ENCODE measurements at places on chromosomes 2 and 18. TPM values are rescaled to one million over a fixed set of nuclear protein-coding genes. Genes with fewer than 3 reads are reported as not detected.

Gene GPR45
- not detected for total RNA-seq

Gene DSC2
- not detected for total RNA-seq

Gene SERPINB3
- not detected for total RNA-seq

GRCh38 chr2:71686781-71687180 is 233.4 kb downstream of the DYSF start:
- no peak for DNase-seq

DNA sequence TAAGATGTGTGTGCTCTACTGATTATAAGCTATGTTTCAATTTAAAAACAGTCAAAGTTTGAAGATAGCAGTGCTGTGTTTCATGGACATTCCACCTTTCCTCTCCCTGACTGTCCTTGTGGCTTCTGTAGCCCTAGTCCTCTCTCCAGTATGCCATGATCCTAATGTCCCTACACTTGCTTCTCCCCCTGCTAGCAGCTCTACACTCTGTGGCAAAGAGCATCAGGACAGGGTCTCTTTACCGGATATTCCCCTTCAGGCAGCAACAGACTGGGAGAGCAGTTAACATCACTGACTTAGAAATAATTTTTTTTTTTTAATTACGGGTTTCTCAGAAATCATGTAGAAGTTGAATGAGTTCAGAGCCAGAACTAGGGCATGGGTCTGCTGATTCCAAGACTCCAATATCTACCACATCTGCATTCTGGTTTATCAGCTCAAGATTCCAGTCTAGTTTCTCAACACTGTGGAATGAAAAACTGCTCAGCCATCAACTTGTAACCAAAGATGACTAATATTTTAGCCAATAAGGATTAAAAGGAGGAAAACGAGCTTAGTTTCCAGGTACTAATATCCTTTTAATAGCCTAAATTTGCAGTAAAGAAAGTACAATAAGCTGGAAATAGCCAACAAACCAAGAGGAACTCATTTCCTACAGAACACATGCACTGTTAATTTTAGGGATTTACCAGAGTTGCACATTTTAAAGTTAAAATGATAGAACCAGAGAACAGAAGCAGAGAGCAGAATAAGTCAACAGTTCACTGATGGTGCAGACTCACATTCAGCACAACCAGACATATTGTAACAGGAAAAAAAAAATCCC is 45.2 kb downstream of the TMEM131 start:
- peak; percentile 82 for DNase-seq

DNA sequence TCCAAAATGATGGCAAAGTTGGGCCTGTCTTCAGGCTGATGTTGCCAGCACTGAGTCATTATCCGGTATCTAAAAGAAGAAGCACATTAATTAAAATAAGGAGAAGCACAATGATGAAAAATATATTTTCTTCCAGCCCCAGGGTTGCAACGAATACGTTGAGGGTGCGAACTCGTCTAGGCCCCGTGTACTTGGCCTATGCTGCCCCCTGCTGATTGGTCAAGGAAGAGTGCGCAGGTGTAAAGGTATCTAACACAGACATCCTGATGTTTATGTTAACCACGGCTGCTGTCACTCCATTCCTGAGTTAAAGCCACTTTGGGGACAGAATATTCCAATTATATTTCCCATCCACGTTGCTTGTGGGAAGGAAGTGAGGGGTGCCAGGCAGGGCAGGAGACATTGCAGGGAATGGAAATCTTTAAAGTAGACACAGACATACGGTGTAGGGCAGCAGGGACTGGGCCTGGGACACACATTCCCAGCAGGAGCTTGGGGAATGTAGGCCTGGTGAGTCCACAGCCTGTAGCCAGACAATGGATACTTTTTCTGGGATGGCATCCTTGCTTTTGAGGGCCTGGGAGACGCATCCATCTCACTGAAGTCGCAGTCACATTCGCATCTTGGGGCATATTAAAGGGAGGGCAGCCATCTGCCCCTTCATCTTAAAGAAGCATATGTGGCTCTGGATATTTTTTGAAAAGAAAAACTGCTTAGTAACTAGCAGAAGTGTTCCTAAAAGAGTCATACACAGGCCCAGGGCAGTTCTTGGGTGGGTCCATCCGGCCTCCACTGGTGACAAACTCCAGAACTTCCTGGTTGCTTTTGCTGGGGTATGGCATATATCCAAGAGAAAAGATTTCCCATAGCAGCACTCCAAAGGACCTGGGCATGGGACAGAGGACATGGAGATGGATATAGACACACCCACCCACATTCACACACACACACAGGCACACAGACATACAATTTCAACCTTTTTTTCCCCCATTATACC is 81.9 kb downstream of the CLIP4 start:
- peak; percentile 43 for DNase-seq

DNA sequence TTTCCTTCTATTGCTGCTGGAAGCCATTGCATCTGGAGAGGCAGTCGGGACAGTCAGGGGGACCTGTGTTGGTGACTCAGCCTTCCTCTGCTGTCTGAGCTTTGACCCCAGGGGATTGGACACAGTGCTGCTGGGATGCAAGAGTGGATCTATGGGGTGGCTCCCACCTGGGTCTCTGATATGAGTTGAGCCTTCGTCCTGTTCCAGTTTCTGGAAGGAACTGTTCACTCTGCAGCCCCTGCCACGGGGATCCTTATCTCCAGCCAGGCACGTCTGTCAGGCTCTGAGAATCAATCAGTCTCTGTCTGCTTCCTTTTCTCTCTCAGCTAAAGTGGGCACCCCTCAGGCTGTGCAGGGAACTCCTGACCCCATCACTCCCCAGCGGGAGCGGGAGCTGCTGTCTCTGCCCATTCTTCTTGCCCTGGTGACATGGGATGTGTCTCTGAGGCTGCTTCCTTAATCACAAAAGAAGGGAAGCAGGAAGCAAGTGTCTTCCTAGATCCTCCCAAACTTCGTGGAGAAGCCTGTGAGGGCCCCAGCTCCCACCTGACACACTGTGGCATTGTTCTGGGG is 51.7 kb downstream of the ARHGAP28 start:
- DNase-seq, result no peak

- DNase-seq, result no peak
These were observed 25.4 kb downstream of the GPC1 start for GRCh38 chr2:240460781-240461431.
